ENCODE measurements at places on chromosomes 16 and 17.

- DNase-seq = no peak
Observed at GRCh38 chr16:60771138-60771537, 1265.1 kb downstream of the CDH8 start.

DNA sequence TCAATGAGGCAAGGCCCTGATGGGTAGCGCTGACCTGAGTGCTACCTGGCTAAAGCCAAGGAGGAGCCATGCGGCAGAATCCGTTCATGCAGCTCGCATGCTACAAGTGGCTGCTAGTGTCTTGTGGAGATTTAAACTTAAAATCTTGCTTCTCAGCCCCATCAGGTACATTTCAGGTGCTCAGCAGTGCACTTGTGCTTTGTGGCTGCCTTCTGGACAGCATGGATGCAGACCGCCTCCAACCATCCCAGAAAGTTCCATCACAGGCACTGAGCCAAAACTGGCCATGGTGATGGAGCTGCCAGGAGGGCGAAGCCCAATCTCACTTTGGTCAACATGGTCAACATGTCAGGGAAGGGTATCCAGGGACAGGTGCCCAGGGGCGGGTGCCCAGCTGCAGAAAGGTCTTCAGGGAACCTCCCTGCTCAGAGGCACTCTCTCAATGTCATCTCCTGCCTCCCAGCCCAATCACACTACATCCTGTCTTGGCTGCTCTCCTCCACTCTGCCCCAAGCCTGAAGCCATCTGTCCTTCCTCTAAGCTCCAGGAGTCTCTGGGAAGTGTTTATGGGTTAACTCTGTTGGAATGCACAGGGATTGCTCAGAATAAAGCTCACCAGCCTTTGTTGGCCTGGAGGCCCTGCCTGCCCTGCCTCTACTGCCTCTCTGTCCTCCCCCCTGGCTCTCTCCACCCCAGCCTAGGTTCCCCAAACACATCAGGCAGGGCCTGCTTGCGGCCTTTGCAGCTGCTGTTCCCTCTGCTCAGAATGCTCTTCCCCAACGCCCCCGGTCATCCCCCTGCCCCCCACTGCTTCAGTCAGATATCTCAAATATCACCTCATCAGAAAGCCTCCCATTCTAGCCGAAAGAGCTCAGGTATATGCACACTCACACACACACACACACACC, 18.3 kb upstream of the TNFRSF13B start:
- DNase-seq = no peak

DNA sequence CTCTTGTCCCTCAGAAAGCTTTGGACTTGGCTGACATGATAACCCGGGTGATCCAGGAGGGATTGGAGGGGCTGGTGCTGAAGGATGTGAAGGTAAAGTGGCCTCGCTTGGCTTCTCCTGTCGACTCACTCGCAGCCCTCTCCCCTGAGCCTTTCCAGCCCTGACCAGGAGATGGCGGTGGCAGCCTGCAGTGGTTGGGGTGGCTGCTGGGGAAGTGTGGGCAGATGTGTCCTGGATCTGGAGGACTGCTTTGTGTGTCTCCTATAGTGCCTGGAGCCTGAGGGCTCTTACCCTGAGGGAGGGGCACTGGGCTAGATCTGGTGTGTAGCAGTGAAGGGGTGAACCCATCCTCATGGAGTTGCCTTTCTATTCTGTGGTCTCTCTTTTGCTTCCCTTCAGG, 17.9 kb downstream of the LIG3 start:
- peak; percentile 82 for DNase-seq

- no peak for DNase-seq
Observed at GRCh38 chr17:73506470-73507435, 137.5 kb downstream of the SDK2 start.

GRCh38 chr17:64075913-64076312, 54.0 kb downstream of the ERN1 start:
- no peak for DNase-seq

DNA sequence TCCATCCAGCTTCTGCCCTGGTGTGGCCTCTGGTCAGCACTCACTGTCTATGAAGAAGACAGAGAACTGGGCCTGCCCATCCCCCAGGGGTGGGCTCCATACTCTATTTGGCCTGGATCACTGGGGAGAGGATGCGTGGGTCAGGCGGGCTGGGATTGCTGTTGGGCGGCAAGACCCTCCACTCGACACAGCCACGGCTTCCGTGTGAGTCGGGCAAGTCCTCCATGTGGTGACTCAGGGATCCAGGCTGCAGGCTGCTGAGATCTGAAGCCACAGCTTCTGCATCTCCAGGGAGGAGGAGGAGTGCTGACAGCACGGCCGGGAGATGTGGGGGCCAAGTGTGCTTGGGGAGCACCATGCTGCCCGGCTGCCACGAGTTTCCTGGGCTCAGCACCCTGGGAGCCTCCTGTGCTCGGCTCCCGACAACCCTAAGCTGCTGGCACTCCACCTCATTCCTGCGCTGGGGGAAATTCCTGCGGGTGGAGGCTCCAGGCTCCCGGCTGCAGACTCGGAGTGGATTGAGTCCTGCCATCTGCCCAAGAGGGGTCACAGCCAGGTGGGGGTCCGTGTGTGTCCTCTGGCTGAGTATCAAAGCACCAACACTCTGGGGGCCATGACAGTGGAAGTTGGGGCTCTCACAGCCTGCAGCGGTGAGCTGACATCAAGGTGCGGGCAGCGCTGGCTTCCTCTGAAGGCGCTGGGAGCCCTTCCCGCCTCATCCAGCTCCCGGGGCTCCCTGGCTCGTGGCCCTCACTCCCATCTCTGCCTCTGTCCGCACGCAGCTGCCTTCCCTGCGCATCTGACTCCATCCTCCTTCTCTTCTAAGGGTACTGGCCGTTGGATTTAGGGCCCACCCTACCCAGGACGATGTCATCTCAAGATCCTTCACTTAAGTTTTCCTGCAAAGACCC, 24.4 kb upstream of the CBFA2T3 start:
- no peak for DNase-seq

DNA sequence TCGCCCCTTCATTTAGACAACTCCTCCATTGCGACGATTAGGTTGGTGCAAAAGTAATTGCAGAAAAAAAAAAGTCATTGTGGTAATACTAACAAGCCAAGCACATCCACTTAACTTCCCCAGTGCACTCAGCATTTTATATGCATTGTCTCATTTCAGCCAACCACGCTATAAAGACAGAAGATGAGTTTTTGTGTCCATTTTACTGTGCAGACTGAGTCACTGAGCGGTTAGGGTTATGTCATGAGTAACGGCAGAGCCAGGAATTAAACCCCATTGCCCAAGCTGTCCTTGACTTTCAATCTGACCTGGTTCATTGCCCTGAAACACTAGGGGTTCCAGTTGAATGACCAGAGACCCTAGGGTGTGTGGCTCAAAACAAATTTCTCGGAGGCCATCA, 218.7 kb downstream of the XYLT1 start:
- no peak for DNase-seq

GRCh38 chr17:72886622-72887021, 205.9 kb downstream of the SLC39A11 start:
- DNase-seq = no peak
